CD4-positive, alpha-beta T cell treated with Interleukin-21 for 1 hour (primary cell): ENCODE measurements at places on chromosomes 2 and 18.

- no peak for DNase-seq
Observed at GRCh38 chr2:1993711-1994682, 249.7 kb upstream of the PXDN start.

DNA sequence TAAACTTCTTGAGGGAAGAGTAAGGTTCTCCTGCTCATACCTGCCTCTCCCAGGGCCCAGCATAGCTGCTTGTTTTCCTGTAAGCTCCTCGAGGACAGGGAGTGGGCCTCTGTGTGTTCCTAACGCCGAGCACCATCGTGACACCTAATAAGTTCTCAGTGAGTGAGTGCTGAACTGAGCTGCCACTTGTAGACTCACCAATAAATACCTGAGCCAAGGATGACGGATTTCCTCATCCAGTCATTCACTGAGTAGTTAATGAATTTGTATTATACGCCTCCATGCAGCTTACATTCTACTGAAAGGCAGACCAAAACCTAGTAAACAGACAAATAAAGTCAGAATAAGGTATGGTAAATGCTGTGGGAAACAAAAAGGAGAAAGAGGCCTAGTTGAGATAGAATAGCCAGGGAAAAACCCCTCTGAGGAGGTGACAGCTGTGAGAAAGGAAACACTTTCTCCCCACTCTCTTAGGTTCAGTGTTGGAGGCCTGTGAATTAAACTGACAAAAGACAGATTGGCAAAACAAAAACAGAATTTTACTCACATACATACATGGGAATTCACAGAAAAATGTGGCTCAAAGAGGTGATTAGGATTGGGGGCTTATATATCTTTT, 138.6 kb downstream of the B3GNT2 start:
- no peak for DNase-seq

GRCh38 chr2:200364620-200365019, 58.1 kb downstream of the SPATS2L start:
- DNase-seq: no peak

- DNase-seq: no peak
Observed at GRCh38 chr18:45237343-45238098, 377.8 kb upstream of the SLC14A2 start.

DNA sequence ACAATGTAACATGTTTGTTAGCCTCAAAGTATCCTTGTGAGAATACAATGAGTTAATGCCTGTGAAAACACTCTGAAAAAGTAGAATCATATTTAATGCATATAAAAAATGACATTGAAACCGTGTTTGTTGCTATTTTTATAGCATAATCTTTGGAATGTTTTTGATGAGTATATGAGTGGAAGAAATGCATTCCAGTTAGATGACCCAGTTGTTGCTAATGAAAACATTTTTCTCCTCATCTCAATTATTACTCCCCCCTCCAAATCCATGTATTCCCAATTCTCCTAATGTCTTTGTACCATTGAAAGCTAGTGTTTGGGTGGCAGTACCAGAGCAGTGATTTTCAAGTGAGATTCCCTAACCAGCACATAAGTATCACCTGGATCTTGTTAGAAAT, 67.1 kb upstream of the DSEL start:
- DNase-seq: no peak

DNA sequence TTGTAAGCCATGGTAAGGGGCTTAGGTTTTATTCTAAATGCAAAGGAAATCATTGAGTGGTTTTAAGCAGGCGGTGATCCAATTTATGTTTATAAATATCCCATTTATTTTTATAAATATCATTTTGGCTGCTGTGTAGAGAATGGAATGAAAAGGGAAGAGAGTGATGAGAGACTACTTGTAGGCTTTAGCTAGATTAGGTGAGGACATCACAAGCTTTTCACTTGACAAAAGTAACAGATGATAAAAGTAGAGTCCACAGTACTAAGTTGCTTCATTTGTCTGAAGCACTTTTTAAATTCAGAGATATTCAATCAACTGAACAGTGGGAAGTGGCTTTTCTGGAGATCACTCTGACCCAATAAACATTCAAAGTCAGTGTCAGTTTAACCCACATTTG, 65.4 kb upstream of the FSHR start:
- no peak for DNase-seq

GRCh38 chr2:227461811-227462461, 10.0 kb upstream of the AGFG1 start:
- no peak for DNase-seq

GRCh38 chr18:23038712-23039111, 96.6 kb upstream of the CABLES1 start:
- DNase-seq: no peak

DNA sequence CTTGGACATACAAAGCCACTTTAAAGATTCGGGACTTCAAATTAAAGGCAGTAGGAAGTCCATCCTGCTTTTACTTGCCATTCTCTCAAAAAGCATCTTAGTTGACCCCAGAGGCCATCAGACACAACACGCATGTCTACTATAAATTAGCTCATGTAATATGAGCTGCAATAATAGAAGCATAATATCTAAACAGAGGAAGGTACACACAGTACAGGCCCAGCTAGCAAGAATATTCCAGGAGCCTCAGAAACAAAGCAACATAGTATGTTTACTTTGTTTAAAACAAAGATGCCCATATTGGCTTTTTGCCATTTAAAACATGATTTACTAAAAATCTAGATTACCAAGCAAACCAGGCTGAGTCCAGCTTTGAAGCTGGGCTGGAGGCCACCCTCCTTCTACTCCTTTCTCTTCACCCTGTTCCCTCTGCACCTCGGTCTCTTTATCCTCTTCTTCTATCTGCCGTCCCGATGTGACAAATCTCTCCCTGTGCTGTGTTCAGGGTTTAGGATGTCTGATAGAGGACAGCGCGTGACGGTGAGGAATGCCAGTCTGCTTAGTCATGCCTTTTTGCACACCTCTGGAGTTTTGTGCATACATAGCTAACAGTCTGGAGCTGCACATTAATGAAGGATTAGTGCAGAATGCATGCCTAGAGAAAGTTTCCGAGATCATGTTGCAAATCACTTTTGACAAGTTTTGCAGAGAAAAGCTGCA, 28.2 kb downstream of the DTNA start:
- no peak for DNase-seq

- DNase-seq: no peak
Observed at GRCh38 chr2:240255811-240256703, 115.6 kb upstream of the OTOS start.

DNA sequence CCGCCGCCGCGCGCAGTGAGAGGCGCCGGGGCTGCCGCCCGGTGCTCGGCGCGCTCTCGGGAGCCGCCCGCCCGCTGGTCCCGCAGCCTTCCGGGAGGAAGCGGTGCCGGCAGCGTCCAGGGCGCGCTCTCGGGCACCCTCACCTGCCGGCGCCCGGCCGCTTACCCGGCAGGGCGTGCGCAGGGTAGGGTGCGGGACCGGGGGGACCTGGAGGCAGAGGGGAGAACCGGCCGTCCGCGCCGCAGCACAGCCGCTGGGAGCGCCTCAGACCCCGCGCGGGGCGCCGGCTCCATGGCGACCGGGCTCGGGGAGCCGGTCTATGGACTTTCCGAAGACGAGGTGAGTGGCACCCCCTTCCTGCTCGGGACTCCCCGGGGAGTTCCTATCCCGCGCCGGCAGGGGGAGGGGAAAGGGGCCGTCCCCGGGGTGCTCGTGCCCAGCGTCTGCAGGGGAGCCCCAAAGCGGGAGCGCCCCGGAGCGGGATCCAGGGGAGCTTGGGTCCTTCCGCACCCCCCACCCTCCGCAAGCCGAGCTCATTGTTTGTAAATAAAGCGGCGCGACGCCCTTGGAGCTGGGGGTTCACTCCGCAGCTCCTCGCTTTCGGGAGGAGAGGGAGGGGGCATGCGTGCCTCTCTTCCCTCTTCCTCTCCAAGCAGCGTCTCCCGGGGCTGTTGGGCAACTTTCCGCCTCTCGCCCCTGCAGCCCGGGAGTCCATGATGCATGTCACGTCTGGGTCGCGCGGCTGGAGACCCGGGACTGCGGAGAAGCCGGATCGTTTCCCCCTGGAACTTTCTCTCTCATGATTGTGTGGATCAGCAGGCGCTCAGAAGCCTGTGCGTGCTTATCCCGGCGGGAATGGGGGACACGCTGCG, 580 bp downstream of the NEDD4L start:
- peak; percentile 42 for DNase-seq

DNA sequence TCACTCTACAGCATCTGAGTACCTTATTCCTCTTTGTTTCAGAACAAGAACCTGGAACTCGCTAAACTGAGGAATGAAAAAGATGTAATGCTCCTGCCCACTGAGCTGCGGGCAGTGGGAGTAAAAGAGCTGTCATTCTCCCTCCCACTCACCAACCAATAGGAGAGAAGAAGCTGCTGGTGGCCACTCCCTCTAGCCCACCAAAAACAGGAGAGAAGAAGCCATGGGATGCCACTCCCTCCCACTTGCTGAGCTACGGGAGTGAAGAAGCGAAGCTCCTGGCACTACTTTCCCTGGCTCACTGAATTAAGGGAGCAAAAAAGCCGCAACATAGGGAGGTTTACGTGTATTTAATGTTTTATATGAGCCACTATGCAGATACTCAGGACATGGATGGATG, 53.7 kb downstream of the RIT2 start:
- no peak for DNase-seq

GRCh38 chr2:241091734-241092445, 10.2 kb downstream of the MTERF4 start:
- no peak for DNase-seq

DNA sequence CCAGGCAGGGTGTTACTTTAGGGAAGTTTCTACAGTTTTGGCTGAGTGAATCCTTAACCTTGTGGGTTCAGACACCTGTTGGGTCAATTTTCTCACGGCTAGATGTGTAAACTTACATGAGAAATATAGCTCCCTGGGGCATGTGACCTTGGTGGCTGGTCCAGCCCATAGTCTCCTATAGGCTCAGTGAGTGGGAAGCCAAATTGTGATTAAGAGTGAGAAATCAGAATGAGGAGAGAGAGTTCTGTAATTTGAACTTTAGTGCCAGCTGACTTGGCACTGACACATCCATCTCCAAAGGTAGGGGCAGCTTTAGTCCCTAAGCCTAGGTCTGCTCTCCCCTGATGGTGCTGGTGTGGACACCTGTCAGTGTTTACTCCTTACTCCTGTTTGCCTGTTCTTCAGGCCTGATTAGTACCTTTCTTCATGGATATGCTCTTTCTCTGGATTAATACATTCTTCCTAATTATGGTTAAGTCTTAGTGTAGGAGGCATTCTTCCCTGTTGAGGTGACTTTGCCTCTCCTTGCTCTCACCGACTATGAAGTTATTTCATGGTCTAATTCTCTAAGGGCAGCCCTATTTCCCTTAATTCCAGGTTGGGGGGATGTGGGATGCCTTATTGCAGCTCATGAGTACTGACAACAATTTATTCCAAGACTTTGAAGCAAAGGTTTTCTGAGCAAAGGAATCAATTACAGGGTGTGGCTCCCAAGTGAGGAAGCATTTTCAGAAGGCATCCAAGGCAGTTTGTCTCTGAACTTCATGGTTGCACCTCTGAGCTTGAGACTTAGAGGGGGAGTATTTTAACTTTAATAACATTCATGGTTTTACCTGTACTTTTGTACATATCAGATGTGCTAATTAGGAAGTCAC, 177.3 kb downstream of the DYSF start:
- DNase-seq: no peak

GRCh38 chr2:20666304-20667150, at the start of gene GDF7:
Gene GDF7 (plus strand): TSS chr2:20667144. CDS start chr2:20667240, 96 bp downstream.
- DNase-seq: peak; percentile 29

DNA sequence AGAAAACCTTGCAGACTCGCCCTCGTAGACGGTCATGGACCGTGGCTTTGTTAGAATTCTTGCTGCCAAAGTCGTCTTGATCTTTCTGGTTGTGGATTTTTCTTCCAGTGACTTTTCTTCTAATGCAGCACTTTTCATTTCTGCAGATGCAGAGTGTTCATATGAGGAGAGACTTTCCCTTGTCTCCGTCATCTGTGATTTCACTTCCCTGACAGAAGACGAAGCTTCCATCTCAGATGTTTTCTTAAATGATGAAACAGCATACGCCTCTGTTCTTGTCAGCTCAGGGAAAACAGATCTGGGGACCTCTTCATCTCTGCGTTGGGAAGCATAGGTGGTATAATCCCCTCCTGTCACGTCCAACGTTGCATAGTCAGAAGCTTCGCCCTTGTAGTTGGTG, 50.9 kb downstream of the PLEKHA3 start:
- DNase-seq: no peak

GRCh38 chr2:32611366-32611765, 16.5 kb upstream of the TTC27 start:
- DNase-seq: no peak

- DNase-seq: no peak
Observed at GRCh38 chr2:129296396-129296795, 683.1 kb upstream of the RAB6C start.

GRCh38 chr2:240893363-240893844, 2.6 kb downstream of the MAB21L4 start:
- DNase-seq: peak; percentile 8

- no peak for DNase-seq
Observed at GRCh38 chr18:67636597-67637385, 120.3 kb upstream of the DSEL start.

GRCh38 chr2:62465741-62466502, 40.1 kb downstream of the TMEM17 start:
- DNase-seq: no peak

DNA sequence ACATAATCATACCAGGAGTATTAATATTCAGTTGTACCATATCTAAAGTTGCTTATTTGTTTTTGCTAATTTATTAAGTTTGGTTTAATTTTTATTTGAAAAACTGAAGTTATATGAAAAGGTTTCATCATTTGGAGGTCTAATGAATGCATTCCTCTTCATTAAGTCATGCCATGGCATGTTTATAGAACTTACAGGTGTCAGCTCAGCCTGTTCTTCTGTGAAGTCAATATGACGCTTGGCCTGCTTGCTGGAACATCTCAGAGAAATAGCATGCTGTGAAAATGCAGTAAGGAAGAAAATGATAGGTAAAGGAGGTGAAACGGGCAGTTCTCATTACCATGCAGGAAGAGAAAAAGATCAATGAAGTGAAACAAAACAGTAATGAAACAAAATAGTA, 58.2 kb downstream of the RAPH1 start:
- no peak for DNase-seq
